CD8-positive, alpha-beta memory T cell (primary cell): ENCODE measurements at places on chromosomes 4 and X. TPM values are rescaled to one million over a fixed set of nuclear protein-coding genes. Genes with fewer than 3 reads are reported as not detected.

DNA sequence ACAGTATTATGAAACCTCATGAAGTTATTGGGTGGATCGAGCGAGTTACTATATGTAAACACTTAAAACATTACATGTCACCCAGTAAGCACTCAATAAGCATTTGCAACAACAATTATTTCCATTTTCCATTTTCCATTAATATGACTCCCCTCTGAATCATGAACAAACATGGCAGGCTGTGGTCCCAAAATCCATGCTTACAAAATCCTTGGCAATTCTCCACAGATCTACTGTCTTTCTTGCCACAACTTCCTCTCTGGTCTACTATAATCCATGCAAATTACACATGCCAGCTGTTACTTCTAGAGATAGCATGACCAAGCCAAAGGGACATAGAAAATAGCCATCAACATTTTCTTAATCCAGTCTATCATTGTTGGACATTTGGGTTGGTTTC, 22.0 kb downstream of the ASB11 start:
- no peak for DNase-seq

DNA sequence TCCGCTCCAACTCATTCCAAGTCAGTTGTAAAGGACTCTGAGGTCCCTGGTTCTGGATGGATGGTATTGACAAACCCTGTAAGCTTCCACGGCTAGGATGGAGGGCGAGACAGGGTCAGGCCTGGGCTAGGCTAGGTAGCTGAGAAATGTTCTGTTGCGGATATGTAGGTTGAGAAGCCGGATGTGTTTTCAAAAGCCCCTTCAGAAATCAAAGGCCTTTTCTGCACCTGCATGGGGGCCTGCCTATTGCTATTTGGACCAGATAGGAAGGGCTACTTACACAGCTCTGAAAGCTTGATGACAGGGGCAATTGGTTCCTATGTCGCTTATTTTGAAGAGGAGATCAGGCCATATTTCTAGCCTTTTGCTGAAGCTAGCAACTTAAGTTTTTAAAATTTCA, 1.9 kb upstream of the DRP2 start:
- DNase-seq: no peak

DNA sequence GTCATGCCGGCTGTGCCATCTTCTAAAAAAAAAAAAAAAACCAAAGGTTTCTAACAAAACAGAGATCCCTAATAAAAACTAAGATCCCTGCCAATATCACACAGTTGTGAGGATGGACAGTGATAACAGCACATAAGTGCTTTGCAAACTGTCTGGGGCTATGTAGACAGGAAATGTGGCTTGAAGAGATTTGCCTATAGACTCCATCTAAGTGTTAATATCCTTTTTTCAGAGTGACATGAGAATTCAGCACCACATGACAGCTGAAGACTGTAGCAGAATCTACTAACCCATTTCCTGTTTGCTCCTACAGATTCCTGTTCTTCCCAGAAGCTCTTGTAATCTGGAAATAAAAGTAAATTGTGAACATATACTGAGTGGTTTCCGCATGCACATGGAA, 215.4 kb downstream of the KDR start:
- no peak for DNase-seq

ALAS2 gene
- polyA plus RNA-seq: not detected

PDLIM3 gene
- not detected for polyA plus RNA-seq

TAF7L gene
- polyA plus RNA-seq: not detected

SLITRK4 gene
- polyA plus RNA-seq: not detected

HSD17B13 gene
- polyA plus RNA-seq: not detected
